Activated naive CD4-positive, alpha-beta T cell treated with anti-CD3 and anti-CD28 coated beads, Interleukin-2, amount 50 U/mL, for 72 hours (primary cell): ENCODE measurements at places on chromosomes 5 and 9.

GRCh38 chr9:135770203-135770535 lies 68.2 kb downstream of the KCNT1 start:
- DNase-seq = no peak

DNA sequence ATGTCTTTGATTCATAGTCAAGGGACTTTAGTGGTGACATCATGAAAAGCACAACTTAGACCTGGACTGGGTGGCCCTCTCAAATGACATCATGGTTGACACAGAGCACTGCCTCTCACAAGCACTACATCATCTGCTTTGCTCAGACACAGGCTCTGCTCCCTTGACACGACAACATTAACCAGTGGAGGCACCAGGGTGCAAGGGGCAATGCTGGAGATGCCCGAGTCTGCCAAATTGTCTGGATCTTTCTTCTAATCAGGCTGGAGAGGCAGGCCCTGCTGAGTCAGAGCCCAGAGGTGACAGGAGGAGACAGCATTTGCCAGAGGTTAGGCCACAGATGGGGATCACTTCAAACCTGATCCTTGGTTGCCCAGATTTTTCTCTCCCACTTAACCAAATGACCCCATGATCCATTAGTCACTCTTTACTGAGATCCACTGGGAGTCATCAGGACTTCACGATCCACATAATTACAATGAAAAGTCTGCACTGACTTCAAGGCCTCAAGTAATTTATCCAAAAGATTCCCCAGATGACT lies 174.4 kb downstream of the SLIT3 start:
- DNase-seq = no peak

DNA sequence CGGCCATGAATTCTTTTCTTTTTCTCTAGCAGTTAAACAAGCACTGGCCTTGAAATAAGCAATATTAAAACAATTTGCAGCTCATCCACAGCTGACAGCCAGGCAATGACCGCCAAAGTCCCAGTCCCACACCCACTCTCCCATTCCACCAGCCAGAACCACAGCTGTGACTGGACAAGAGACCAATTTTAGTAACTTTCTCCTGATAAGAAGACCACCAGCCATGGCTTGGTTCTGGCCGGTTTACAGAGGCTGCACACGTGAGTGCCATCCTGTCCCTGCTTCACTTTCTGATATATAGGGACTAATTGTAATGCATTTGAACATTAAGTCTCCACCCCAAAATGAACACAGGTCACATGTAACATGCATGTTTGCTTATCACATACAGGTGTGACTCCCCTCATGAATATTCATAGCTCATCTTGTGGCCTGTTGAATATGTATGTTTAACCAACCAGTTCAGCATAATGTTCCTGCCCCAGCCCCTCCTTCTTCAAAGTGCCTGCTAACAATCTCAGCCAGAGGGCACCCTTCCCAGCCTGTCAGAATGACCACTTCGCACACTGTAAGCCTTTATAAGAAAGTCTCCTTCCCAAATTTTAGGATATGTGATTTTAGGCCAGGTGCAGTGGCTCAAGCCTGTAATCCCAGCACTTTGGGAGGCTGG lies 23.9 kb upstream of the FANCC start:
- DNase-seq = no peak

DNA sequence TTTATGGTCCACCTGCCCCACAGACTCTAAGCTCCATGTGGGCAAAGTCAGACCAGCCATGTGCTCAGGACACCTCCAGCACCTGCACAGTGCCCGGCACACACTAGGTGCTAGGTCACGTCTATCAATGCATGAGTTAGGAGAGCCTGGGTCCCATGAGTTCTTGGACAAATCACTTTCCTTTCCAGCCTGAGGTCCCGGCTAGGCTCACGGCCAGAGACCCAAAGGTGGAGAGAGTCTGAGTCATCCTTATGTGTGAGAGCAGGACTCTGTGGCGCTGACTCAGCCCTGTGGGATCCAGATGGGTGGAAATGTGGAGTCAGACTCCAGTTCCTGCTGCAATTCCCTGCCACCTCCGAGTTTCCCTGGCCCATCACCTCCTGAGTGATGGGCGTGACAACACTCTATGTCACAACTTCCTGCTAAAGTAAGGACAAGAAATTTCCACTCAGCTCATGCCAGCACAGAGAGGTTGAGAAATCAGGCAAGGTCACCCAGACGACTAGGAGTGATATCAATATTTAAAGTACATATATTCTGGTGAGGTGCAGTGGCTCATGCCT lies 2.5 kb upstream of the ST6GALNAC4 start:
- DNase-seq = no peak

DNA sequence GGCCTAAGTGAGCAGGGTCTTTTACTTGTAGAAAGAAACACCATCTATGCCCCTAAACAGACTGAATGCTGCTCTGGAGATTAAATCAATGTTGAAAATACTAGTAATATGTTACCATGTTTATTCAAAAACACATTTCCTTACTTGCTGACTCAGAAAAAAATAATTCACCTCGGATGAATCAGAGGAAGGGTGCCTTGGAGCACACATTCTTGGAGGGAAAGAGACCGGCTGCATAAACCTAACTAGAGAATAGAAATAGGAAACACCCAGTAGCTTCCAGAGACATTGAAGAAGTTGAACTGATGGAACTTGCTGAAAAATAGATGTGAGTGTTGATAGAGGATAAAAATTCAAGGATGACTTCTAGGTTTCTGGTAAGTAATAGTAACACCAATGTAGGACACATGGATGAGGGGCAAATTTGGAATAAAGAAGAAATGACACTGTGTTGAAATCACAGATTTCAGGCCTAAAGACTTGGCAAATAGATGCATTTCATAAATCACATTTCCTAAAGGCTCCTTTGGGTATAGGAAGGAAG lies 76.9 kb upstream of the MINAR2 start:
- no peak for DNase-seq

GRCh38 chr5:16271851-16272250 lies 92.3 kb upstream of the MARCHF11 start:
- no peak for DNase-seq

DNA sequence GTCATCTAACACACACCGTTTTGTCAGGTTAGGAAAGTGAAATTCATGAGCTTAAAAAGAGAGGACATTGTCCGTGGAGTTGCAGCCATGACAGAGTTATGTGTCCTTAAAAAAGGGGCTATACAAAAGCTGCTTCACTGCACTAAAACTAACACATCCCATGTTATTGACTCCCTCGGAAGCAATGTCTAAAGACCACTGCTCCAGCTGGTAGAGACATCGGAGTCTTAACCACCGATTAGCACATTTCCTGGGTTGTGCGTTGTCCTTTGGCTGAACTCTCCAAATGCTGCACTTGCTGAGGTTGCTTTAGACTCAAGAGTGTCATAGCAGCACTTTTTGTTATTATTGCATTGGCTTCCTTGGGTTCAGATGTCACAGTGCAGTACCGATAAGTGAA lies 128.3 kb upstream of the C9orf72 start:
- DNase-seq = no peak

DNA sequence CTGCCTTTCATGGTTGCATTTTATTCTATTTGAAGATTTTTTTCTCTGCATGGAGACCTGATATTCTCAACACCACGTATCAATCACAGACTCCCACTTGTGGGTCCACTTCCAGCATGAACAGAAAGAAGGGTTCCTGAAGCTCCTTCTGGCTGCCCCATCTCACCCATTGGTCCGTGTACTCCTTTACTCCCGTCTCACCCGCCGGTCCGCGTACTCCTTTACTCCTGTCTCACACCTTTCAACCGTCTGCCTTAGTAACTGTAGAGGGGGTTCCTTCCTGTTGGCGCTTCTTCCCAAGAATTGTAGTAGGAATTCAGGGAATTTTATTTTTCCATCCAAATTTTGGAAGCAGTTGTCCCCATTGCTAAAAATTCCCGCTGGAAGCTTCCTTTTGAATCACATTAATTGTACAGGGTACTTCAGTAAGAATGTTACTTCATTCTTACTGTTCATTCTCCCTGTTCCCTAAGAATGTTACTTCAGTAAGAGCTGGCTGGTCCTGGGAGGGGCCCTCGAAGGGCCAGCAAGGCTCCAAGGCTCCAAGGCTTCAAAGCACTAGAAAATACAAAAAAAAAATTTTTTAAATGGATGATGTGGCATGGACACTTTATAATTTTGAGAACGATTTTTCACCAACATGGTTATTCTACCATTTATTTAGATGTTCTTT lies 3.9 kb upstream of the LPCAT1 start:
- no peak for DNase-seq

GRCh38 chr5:175658299-175659145 lies 651 bp downstream of the HRH2 start:
- peak; percentile 35 for DNase-seq

DNA sequence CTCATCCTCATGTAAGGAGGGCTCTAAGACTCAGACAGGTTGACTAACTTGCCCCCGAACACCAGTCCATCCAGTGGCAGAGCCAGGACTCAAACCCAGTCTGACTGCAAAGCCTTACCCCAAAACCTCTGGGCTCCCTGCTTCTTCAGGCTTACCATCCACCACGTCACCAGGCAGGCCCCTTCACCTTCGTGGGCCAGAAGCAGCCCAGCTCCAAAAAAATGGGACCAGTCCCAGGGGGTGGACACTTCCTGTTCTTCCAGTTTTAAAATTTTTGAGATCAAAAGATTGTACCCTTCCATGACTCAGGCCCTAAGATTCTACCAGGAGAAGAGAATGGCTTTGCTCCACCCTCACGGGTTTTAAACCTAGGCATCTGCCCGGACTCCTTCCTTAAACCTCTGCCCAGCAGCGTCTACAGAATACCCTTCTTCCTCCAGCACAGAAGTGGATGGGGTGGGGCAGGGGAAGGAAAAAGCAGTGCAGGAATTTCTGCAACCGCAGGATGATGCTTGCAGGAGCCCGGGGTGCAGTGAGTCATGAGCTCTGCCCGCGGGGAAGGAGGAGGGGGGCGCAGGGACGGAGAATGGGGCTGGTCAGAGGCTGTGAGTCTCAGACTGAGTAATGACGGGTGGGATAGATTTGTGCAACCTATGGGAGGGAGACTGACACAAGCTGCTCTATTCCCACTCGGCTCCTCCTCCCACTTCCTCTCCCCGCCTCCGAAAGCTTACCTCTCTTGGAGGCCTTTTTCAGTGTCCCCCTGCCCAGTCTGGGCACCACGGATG lies 50.4 kb upstream of the STXBP1 start:
- no peak for DNase-seq

GRCh38 chr9:123716339-123716945 lies 213.5 kb downstream of the DENND1A start:
- DNase-seq = no peak

- DNase-seq = no peak
Measured at GRCh38 chr5:2165203-2165602, 282.5 kb upstream of the IRX4 start.

DNA sequence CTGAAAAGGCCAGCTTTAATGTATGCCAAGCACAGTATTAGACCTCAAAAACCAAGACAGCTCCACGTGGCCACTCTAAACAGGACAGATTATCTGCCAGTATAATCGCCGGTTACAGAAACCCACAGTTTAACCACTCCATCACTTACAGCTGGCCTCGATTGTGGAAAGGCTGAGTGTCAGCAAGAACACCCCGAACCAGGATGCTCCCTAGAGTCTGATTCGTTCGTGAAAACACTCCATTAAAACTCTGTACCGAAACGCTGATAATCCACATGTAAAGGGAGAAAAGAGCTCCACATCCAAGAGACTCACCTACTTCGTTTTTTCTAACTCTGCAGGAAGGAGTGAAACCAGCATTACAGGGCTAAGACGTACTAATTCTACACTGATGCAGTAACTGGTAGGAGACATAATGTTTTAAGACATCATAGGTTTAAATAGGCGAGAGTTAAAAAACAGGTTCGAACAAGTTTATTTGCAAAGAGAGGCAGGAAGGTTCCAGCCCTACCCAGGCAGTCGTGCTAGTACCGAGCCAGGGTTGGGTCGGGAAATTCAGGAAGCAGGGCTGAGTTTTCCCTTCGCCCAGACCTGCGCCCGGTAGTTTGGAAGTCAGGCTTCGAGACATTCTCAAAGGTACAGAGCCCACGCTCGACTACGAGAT lies 949 bp downstream of the SERINC5 start:
- no peak for DNase-seq

GRCh38 chr5:51960617-51961121 lies 577.4 kb downstream of the ISL1 start:
- no peak for DNase-seq

DNA sequence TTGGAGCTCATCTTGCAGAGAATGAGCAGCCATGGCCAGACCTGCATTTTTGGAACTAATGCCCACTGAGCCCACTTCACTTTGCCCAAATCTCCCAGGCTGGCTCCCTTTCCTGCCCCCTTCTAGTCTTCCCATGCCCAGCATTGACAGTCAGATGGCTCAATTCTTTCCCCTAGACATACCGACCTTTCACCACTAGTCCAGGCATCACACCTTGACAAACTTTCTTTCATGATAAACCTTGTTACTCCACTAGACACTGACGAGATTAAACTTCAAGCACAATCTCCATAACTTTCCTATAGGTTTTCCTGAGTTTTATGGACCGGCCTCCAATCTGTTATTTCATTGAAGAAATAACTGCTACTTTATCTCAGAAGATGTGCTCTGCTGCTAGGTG lies 47.8 kb upstream of the RAI14 start:
- no peak for DNase-seq
